ENCODE measurements at places on chromosomes 16 and 17. TPM values are rescaled to one million over a fixed set of nuclear protein-coding genes. Genes with fewer than 3 reads are reported as not detected.

GRCh38 chr17:37322826-37323561, 52.8 kb upstream of the C17orf78 start:
- DNase-seq = no peak

Gene KRTAP1-5
- not detected for total RNA-seq

Gene SNN
- total RNA-seq = 16.4 TPM

GRCh38 chr16:24098896-24099295, 157.2 kb upstream of the CACNG3 start:
- no peak for DNase-seq

DNA sequence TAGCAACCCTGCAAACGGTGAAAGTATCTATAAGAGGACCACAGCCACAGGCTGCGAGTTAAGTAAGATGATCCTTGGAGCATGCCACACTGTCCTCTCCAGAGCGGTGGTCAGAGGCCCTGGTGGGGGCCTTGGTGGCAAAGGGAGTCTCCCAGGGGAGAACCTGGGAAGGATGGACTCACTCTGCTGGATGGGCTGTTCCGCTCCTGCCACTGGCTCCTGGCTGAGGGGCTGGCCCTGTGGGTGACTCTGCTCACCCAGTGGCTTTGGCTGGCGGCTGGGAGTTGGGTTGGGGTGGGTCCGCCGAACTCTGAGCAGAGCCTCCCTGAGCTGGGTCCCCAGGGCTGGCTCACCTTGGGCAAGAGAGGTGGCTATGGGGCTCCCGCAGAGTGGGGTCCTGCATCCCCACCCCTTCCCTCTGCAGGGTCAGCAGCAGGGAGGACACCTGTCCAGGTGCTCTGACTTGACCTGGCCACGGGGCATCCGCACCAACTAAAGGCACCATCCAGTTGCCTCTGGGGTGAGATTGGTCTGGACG, 7.3 kb downstream of the CDK5R1 start:
- no peak for DNase-seq

DNA sequence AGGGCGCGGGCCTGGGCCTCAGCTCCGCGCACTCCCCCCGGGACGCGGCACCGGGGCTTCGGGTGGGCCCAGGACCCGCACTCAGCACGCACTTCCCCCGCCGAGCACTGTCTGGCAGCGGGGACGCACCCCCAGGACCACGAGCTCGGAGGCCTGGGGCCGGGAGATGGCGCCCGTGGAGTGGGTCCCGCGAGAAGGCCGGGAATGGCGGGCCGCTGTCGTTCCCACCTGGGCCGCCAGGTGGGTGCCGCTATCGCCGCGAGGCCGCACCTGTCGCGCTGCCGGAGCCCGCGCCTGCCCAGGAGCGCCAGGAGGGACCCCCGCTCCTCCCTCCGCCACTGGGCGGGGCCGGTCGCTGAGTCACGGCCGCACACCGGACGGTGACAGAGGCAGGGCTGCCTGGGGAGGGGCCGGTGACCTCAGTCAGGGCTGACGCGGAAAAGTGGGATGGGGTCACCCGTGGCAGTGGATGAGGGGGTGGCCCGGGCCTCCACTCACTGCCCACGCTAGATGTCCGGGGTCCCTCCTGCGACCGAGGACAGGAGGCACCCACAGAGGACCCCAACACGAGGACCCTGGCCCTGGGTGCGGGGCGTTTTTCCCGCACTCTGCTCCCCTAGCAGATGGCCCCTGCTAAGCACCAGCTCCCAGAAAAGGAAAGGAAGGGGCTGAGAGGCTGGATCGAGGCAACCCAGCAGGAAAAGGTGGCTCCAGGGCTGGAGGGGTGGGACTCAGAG, 6.9 kb upstream of the ACTG1 start:
- no peak for DNase-seq

- no peak for DNase-seq
Measured at GRCh38 chr17:10683853-10684252, 13.5 kb downstream of the SCO1 start.

GRCh38 chr17:52762794-52763167, 604.3 kb upstream of the CA10 start:
- DNase-seq = no peak

All from breast epithelium (tissue), 4 donors.